ENCODE measurements at places on chromosomes 2 and 18. TPM values are rescaled to one million over a fixed set of nuclear protein-coding genes. Genes with fewer than 3 reads are reported as not detected.

- DNase-seq: no peak
These were observed 13.8 kb upstream of the MGAT5 start for GRCh38 chr2:134240061-134240460.

GRCh38 chr2:226050822-226051221 lies 651.3 kb downstream of the NYAP2 start:
- DNase-seq: no peak

The SKA1 gene
- total RNA-seq: 0.44 TPM

DNA sequence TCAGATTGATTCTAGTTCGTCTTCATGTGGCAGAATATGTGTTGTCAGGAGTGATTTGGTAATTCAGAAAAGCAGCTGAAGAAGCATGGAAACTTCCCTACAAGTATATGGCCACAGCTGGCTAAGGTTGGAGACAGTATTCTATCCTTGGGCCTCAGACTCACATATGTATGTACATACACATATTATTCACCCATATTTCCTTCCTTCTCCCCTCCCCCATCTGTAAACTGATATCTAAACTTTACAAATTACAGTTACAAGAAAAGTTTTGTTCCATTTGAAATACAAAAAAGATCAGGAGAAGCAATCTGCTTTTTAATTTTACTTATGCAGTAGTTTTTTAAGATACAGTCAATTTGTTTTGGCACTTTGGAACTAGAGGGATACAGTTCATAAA lies 3.1 kb downstream of the SP3 start:
- no peak for DNase-seq

DNA sequence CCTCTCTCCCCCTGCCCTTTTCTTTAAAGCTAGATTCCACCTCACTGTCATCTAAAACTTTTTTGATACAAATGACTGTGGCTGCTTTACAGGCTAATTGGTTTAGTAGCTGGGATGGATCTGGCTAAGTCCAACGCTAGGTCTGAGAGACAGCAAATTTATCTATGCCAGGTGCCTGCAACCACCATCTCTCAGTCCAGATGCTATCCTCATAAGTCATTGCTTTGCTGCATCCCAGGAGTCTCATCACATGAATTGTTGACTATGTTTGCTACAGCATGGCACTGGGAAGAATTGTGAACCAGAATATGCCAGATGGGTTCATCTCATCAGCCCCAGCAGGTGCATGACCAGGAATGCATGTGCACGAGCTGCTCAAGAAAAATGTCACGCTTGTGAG lies 100.0 kb upstream of the PID1 start:
- DNase-seq: no peak

DNA sequence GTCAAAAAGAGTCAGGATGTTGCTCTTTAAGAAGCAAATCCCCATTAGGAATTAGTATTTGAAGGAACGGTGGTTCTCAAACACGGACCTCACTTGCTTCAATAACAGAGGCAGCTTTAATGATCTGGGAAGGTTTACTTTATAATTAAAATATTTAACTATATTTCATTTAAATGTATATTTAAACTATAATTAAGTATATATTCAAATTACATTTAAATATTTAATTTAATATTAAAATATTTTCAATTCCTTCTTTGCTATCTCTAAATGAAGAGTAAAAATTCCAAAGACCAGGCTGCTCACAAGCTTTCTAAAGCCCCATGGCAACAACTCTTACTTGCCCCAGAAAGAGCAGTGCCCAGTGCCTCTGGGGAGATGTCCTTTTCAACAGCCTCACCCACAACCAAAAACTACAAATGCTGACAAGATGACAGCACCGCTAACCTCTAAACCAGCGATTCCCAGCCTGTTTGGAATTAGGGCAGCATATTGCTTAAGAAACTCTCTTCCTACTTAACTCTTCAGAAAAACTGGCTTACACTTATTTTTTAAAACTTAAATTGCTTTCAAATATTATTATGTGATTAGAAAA lies 62.9 kb upstream of the POU3F3 start:
- DNase-seq: no peak

The NEU2 gene
- total RNA-seq: not detected

The APCDD1 gene
- 38.0 TPM for total RNA-seq

The SERPINB13 gene
- total RNA-seq: not detected

The SKOR2 gene
- total RNA-seq: not detected

- no peak for DNase-seq
These were observed 134.8 kb upstream of the FSHR start for GRCh38 chr2:49288902-49289700.

- no peak for DNase-seq
These were observed 217.6 kb upstream of the FOSL2 start for GRCh38 chr2:28175028-28175427.

GRCh38 chr2:230951396-230951795 lies 26.4 kb upstream of the GPR55 start:
- no peak for DNase-seq

GRCh38 chr2:120990451-120990871 lies 254.8 kb downstream of the GLI2 start:
- DNase-seq: no peak

GRCh38 chr18:74796841-74797576 lies 199.3 kb downstream of the ZNF407 start:
- no peak for DNase-seq

GRCh38 chr18:1050012-1050657 lies 145.5 kb downstream of the ADCYAP1 start:
- no peak for DNase-seq

GRCh38 chr18:78861706-78862105 lies 117.9 kb upstream of the SALL3 start:
- DNase-seq: no peak

DNA sequence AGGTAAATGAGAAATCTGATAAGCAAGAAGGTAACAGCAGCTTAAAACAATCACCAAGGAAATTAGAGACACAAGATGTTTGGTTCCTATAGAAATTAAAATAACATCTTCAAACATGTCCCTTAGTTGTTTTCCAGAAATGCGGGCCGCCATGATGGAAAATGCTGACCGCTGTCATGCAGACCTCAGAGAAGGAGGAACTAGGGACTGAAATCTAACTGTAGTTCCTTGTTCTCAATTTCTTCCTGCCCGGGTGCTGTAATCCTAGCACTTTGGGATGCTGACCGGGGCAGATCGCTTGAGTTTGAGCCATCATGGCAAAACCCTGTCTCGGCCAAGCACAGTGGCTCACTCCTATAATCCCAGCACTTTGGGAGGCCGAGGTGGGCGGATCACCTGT lies 51.1 kb downstream of the TEX51 start:
- DNase-seq: no peak

GRCh38 chr18:74242438-74243096 lies 49.2 kb downstream of the CYB5A start:
- no peak for DNase-seq

DNA sequence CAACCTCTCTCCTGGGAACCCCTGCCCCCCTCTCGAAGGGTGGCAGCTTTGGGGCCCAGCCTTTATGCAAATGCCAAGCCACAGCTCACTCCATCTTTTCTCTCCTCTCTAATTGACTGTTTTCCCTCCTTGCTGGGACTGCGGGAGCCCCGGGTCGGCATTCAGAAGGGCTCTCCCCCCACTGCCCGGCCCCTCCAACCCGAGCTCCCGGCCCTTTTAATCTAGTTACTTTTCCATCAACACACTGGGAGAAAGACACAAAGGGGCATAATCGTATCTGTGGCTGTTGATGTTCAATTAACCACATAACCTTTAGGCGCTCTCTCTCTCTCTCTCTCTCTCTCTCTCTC lies 95.4 kb downstream of the INHBB start:
- no peak for DNase-seq

The ARHGAP15 gene
- total RNA-seq: 7.0 TPM

The GYPC gene
- total RNA-seq: 98.8 TPM

The PARD3B gene
- total RNA-seq: 9.1 TPM

DNA sequence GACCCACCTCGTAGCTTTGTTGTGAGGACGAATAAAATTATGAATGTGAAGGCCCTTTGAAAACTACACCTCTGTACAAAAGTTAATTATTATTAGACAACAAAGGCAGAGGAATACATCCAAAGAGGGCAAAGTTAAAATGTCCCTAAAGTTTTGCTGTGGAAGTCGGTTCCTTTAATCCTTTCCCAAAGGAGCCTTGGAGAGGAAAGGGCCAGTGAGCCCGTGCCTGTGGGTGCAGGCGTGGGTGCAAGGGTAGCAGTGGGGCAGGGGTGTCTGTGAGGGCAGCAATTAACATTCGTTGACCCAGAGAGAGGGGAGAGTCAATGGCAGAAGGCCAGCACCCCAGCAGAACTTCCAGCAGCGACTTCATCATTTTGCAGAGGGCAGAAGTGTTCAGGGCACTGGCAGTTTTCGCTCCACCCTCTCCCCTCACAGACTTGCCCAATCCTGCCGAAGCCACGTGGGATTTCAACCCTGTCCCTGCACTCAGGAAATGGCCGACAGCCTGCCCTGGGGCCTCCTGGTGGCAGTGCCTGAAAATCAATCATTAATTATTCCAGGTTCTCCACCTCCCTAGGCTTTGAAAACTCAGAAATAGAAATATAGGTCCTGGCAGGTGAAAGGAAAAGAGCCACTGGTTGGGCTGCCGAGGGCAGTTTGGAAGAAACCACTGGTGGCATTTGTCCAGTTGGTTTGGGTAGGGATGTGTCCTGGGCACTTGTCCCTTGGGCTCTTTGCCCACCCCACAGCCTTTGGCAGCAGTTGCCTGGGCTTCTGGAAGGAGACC lies 4.2 kb upstream of the PAX8 start:
- DNase-seq: peak; percentile 44

The TRPM8 gene
- not detected for total RNA-seq

The ATAD2B gene
- total RNA-seq: 7.9 TPM

The COLEC11 gene
- 4.9 TPM for total RNA-seq

GRCh38 chr2:70895249-70895648 lies 40.5 kb upstream of the ATP6V1B1 start:
- DNase-seq: no peak

The BAZ2B gene
- 32.4 TPM for total RNA-seq

The NT5DC4 gene
- not detected for total RNA-seq

DNA sequence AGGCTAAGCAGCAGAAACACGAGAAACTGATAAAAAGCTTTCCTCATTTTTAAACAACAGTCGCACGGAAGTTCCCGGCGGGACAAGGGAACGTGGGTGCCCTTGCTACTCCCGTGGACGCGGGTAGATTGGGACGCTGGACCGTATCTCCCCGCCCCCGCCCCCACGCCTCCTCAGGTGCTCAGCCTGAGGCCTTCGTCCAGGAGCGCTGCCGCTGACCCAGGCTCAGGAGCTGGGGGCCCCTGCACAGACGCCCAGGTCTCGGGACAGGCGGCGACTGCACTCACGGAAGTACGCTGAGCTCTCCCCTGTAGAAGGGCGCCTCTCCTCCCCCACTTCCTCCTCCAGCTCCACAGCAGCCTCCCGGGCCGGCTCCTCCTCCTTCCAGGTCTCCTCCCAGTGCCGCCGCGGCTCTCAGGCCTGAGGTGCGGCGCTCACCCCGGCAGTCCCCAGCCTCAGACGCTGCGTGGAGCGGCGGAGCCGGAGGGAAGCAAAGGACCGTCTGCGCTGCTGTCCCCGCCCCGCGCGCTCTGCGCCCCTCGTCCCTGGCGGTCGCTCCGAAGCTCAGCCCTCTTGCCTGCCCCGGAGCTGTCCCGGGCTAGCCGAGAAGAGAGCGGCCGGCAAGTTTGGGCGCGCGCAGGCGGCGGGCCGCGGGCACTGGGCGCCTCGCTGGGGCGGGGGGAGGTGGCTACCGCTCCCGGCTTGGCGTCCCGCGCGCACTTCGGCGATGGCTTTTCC lies at the start of gene ITGAV:
Gene ITGAV, plus strand, starts transcription at position 445 of the 738 bp plus-strand sequence. Its CDS starts 283 bp downstream, at position 728.
- DNase-seq: peak; percentile 94

GRCh38 chr2:232781765-232782164 lies 5.4 kb upstream of the KCNJ13 start:
- no peak for DNase-seq

The CNTNAP5 gene
- not detected for total RNA-seq

DNA sequence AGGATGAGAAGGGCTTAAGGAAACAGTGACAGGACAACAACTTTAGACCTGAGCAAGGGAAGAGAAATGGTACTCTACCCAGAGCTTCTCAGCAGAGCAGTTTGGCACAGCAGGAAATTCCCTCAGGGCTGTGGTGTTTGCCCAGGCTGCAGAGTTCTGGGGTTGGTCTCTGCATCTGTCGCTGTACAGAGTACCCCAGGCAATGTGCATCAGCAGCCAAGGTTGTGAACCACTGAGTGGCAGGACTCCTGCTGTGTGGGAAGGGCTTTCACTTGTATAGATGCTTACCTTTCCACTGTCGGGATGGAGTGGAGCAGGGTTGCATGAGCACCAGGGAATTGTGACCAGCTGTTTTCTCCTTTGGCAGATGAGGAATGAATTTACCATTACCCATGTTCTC lies 21.2 kb downstream of the STAMBP start:
- no peak for DNase-seq

The NT5C1B gene
- not detected for total RNA-seq

DNA sequence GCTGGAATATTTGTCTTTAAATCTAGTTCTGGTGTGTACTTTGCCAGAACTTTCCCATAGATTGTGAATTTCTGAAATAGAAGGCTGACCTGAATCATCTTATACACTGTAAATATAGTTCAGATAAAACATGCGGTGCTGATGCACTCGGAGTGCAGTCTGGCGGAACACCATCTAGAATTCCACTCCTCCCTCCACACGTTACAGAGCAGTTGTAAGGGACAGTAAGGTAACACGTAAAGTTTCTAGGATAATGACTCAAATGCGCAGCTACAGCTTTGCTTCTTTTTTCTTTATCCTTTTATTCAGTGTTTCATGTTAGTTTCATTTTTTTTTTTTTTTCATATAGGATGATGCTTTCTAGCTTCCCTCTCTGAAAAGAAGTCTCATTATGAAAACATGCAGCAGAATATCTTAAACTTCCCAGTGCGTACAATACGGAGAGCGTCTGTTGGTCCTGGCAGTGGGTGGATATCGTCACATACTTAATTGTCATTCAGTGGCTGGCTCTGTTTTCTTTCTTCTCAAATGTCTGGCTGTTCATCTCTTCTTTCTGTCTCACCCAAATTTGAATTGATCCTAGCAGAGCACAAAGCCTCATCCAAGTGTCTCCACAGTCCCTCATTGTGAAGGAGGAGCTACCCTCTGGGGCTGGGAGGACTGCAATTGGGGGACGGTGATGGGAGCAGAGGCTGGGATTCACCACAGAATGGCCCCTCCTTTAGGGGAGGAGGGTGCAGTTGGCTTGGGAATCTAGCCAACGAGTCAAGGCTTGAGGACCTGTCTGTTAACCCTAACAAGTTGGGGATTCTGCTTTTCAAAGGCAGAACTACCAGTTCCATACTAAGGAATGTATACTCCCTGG lies 138.8 kb downstream of the MYT1L start:
- no peak for DNase-seq
